Ureter (tissue), 1 donor: ENCODE measurements at places on chromosomes 6 and 20. TPM values are rescaled to one million over a fixed set of nuclear protein-coding genes. Genes with fewer than 3 reads are reported as not detected.

GRCh38 chr6:52363228-52363867 lies 1.4 kb downstream of the PAQR8 start:
- no peak for DNase-seq

GRCh38 chr20:11188843-11189603 lies 515.2 kb upstream of the JAG1 start:
- DNase-seq, result no peak

- DNase-seq, result no peak
Measured at GRCh38 chr6:137416376-137417109, 77.7 kb downstream of the OLIG3 start.

GRCh38 chr20:22619272-22619671 lies 34.9 kb upstream of the FOXA2 start:
- DNase-seq, result no peak

- no peak for DNase-seq
Measured at GRCh38 chr6:140732991-140733390, 1358.5 kb upstream of the CITED2 start.

DNA sequence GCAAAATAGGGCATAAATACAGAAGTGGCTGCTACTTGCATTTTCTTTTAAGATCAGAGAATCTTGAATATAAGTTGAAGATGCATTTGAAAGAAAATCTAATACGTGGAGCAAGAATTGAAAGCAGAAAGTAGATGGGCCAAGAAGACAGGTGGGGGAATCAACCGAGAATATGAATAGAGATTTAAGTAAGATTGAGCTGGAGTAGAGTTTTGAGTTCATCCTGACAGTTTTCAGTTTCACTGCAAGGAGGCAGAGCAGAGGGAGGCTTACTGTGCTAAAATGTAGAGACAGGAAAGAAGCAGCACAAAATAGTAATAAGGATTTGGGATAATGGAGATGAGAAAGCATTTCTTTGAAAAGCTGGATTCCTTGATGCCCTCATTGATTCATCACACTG lies 214.5 kb downstream of the GJA1 start:
- no peak for DNase-seq

- DNase-seq, result no peak
Measured at GRCh38 chr20:47297746-47298145, 58.8 kb downstream of the ZMYND8 start.

- DNase-seq, result no peak
Measured at GRCh38 chr20:667351-668034, 8.1 kb downstream of the SCRT2 start.

GRCh38 chr6:37699138-37699766 lies 1.6 kb upstream of the MDGA1 start:
- DNase-seq, result no peak

DNA sequence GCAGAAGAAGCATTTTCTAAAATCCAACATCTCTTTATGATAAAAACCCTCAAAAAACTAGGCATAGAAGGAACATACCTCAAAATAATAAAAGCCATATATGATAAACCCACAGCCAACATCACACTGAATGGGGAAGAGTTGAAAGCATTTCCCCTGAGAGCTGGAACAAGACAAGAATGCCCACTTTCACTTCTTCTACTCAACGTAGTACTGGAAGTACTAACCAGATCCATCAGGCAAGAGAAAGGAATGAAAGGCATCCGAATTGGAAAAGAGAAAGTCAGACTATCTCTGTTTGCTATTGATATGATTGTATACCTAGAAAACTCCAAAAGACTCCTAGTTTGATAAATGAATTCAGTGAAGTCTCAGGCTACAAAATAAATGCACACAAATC lies 7.9 kb upstream of the CDK19 start:
- no peak for DNase-seq

CPNE5 gene
- 3.6 TPM for total RNA-seq

NKAIN2 gene
- 0.73 TPM for total RNA-seq

EFCAB8 gene
- 1.0 TPM for total RNA-seq

TNNC2 gene
- 0.57 TPM for total RNA-seq

PARD6B gene
- 27.0 TPM for total RNA-seq

SLC35D3 gene
- total RNA-seq, result not detected
